Spinal cord (tissue), 10 donors: ENCODE measurements at places on chromosomes 4 and X.

DNA sequence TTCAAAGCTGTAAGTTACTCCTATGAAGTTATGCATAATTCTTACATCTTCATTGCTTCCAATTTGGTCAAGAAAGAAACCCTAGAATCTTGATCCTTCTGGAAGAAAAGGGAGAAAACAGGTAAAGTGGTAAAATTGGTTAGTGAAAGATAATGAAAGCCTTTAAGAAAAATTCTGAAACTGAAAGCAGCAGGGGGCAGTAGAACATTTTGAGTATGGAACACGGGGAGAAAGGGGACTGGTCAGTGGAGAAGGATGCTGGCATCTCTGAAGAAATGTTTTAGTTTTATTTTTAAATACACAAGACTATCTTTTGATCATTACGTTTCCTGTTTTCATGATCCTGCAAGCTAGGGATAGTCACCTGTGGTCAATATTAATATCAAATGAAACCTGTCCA, 54.3 kb downstream of the SLIT2 start:
- H3K36me3 ChIP-seq: no peaks in the 10 kb centered on the region
- no peak overlapping the region for H3K27ac ChIP-seq
- H3K4me3 ChIP-seq: no peak overlapping the region
- DNase-seq: peak; percentile 37
- no peaks in the 10 kb centered on the region for H3K4me1 ChIP-seq
- H3K27me3 ChIP-seq: no peaks in the 10 kb centered on the region

DNA sequence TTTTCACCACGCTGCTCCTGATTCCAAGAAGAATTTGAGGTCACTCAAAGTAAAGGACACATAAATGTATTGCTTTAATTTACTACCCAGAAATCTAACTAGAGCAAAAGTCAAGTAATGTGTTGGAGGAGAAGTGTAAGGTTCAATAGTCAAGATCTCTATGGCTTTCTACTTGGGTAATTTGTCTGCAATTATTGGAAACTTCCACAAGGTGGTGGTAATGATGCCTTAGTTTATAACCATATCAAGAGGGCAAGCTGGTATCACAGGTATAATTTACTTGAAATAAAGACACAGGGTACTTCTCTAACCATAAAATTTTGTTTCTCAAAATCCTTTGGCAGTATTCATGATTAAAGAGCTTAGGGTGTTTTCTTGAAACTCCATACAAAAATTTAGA, 10.2 kb upstream of the GRIA3 start:
- no peaks in the 10 kb centered on the region for H3K36me3 ChIP-seq
- no peak overlapping the region for H3K4me3 ChIP-seq
- H3K4me1 ChIP-seq: no peaks in the 10 kb centered on the region
- no peak for DNase-seq
- no peaks in the 10 kb centered on the region for H3K27me3 ChIP-seq

GRCh38 chrX:68440442-68440841, 7.1 kb upstream of the OPHN1 start:
- no peaks in the 10 kb centered on the region for H3K4me1 ChIP-seq
- no peaks in the 10 kb centered on the region for H3K27me3 ChIP-seq
- H3K36me3 ChIP-seq: no peaks in the 10 kb centered on the region

DNA sequence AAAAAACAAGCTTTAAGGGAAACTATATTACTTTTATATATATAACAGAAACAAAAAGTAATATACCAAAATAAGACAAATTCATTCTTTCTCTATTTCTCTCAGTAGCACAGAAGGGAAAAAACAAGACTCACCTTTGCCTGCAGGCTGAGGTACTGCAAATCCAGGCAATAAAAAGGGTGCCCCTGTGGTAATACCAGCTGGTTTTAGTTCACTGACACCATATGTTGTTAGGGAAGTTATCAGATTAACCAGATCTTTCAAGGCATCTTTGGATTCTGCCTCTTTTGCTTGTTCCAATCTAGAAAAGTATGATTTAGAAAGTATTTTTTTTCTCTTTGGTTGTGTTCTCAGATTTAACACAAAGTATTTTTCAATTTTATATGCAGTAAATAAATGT, 139.8 kb downstream of the WDFY3 start:
- H3K27ac ChIP-seq: no peak overlapping the region
- no peaks in the 10 kb centered on the region for H3K27me3 ChIP-seq
- no peak overlapping the region for H3K4me3 ChIP-seq
- H3K36me3 ChIP-seq: peaks cover 7% of the 10 kb centered on the region
- no peaks in the 10 kb centered on the region for H3K4me1 ChIP-seq
- DNase-seq: no peak

DNA sequence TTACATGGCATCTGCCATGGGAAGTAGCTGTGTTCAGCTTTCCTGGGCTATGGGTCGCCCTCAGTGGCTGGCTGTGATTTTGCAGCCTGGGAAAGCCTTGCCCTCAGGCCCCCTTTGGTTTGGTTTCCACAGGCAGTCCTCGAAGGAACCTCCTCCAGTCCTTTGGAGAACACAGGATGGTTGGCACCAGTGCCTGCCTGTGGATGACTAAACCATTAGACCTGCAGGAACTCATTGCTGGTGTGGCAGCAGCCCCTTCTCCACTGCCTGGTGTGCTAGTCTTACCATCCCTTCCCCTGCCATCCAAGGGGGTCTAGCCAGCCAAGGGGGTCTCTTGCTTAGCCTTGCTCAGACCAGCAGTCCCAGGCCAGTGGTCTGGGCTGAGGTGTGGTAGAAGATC, 71.4 kb upstream of the PJA1 start:
- H3K4me1 ChIP-seq: peaks cover 27% of the 10 kb centered on the region
- H3K27ac ChIP-seq: no peak overlapping the region
- no peaks in the 10 kb centered on the region for H3K27me3 ChIP-seq
- DNase-seq: no peak

- no peak overlapping the region for H3K4me3 ChIP-seq
- no peaks in the 10 kb centered on the region for H3K4me1 ChIP-seq
- no peaks in the 10 kb centered on the region for H3K27me3 ChIP-seq
- peaks cover 3% of the 10 kb centered on the region for H3K36me3 ChIP-seq
Measured at GRCh38 chr4:41982716-41983115, 1.2 kb downstream of the DCAF4L1 start.

DNA sequence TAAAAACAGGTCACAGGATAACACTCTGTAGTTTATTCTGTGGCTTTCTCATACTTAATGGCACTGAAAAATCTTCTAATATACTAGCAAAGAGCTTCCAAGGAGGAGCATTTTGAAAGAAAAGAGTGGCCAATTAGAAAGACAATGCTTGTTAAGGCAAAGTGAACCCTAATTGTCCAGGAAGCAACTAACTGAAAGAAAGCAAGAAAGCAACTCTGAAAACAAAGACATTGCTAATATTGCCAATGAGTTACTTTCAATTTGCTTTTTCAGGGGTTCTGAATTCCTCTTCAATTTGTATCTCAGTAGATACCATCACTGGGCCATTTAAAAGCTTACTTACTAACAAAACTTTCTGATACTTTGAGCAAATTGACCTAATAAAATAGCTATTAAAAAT, 78.5 kb upstream of the MTNR1A start:
- no peak for DNase-seq
- H3K36me3 ChIP-seq: peaks cover 15% of the 10 kb centered on the region
- no peaks in the 10 kb centered on the region for H3K4me1 ChIP-seq
- no peak overlapping the region for H3K27ac ChIP-seq
- H3K27me3 ChIP-seq: no peaks in the 10 kb centered on the region

DNA sequence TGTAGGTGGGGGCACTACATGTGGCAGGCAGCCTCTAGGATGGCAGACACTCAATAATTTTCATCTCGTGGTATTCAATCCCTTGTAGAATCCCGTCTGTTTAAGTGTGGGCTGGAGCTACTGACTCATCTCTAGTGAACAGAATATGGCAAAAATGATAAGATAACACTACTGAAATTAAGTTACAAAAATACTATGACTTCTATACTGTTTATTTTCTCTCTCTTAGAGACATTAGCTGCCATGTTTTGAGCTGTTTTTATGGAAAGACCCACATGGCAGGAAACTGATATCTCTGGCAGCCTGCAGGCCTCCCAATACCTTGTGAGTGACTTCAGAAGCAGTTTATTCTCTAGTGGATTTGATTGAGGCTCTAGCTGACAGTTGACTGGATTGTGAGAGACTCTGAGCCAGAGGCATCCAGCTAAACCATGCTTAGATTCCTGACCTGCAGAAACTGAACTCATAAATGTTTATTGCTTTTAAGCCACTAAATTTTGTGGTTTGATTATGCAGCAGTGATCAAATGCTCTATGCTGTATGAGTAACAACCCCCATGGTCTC, 298.8 kb upstream of the CTSO start:
- no peaks in the 10 kb centered on the region for H3K4me1 ChIP-seq
- no peaks in the 10 kb centered on the region for H3K36me3 ChIP-seq
- no peaks in the 10 kb centered on the region for H3K27me3 ChIP-seq
- no peak for DNase-seq

DNA sequence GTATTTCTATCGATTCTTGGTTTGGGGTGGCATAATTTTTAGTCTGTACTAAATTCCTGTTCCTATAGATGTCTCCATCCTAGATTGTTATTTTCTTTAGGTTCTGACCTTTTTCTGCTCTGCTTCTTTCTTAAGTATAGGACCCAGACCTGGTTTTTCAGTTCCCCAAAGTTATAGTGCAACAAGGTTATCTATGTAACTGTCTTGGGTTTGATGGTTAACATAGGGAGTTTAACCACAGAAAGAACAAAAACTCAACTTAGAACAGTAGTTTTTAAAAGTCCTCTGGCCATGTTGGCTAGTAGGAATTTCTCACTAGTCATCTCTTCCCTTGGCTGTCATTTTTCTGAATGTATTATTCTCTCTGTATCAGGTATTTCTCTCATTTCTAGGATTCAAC, 38.8 kb upstream of the MAD2L1 start:
- H3K27me3 ChIP-seq: no peaks in the 10 kb centered on the region
- H3K4me1 ChIP-seq: no peaks in the 10 kb centered on the region
- H3K27ac ChIP-seq: no peak overlapping the region
- no peak overlapping the region for H3K4me3 ChIP-seq

DNA sequence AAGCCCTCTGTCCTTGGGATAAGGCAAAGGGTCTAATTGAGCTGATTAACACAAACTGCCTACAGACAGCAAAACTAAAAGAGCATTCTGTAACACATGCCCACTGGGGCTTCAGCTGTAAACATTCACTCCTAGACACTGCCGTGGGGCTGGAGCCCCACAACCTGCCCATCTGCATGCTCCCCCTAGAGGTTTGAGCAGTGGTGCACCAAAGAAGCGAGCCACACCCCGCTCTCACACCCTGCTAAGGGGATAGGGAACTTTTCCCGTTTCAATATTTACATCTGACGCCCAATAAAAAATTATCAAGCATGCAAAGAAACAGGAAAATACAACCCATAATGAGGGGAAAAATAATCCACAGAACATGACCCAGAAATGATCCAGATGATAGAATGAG, 46.9 kb upstream of the HSD17B10 start:
- H3K4me1 ChIP-seq: peaks cover 7% of the 10 kb centered on the region
- peaks cover 32% of the 10 kb centered on the region for H3K27me3 ChIP-seq
- no peak overlapping the region for H3K27ac ChIP-seq
- DNase-seq: no peak

GRCh38 chr4:3123181-3123671, 48.7 kb downstream of the HTT start:
- H3K36me3 ChIP-seq: peaks cover 39% of the 10 kb centered on the region
- H3K27ac ChIP-seq: no peak overlapping the region
- peaks cover 3% of the 10 kb centered on the region for H3K4me1 ChIP-seq
- H3K4me3 ChIP-seq: no peak overlapping the region
- H3K27me3 ChIP-seq: no peaks in the 10 kb centered on the region

DNA sequence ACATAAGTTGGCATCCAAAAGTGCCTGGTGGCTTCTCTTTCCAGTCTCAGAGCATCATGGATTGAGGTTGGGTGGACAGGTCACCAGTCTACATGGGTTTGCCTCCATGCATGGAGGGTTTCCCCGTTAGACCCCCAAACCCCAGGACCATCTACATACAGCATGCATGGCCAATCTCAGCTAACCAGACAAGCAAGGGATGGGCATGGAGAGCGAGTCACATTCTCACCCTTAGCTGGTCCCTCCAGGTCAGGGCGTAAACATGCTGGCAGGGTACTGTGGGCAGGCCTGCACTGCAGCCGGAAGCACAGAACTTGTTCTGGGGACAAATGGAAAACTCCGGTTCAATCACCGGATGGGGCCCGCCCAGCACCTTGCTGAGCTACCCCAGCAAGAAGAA, 37.3 kb downstream of the HCCS start:
- no peak for DNase-seq
- H3K4me1 ChIP-seq: peaks cover 5% of the 10 kb centered on the region
- H3K36me3 ChIP-seq: no peaks in the 10 kb centered on the region
- no peak overlapping the region for H3K4me3 ChIP-seq
- no peak overlapping the region for H3K27ac ChIP-seq

GRCh38 chrX:123847056-123847455, 12.8 kb upstream of the XIAP start:
- H3K27me3 ChIP-seq: no peaks in the 10 kb centered on the region
- no peak overlapping the region for H3K27ac ChIP-seq
- H3K4me3 ChIP-seq: no peak overlapping the region
- no peaks in the 10 kb centered on the region for H3K4me1 ChIP-seq
- no peaks in the 10 kb centered on the region for H3K36me3 ChIP-seq

GRCh38 chr4:98733601-98734000, 75.2 kb upstream of the TSPAN5 start:
- no peak for DNase-seq
- H3K4me1 ChIP-seq: no peaks in the 10 kb centered on the region
- no peaks in the 10 kb centered on the region for H3K27me3 ChIP-seq
- H3K27ac ChIP-seq: no peak overlapping the region

- H3K27ac ChIP-seq: no peak overlapping the region
- H3K4me1 ChIP-seq: no peaks in the 10 kb centered on the region
- H3K36me3 ChIP-seq: no peaks in the 10 kb centered on the region
- H3K27me3 ChIP-seq: peaks cover 9% of the 10 kb centered on the region
- DNase-seq: no peak
- H3K4me3 ChIP-seq: no peak overlapping the region
Measured at GRCh38 chrX:108165383-108166111, 74.0 kb downstream of the ATG4A start.

DNA sequence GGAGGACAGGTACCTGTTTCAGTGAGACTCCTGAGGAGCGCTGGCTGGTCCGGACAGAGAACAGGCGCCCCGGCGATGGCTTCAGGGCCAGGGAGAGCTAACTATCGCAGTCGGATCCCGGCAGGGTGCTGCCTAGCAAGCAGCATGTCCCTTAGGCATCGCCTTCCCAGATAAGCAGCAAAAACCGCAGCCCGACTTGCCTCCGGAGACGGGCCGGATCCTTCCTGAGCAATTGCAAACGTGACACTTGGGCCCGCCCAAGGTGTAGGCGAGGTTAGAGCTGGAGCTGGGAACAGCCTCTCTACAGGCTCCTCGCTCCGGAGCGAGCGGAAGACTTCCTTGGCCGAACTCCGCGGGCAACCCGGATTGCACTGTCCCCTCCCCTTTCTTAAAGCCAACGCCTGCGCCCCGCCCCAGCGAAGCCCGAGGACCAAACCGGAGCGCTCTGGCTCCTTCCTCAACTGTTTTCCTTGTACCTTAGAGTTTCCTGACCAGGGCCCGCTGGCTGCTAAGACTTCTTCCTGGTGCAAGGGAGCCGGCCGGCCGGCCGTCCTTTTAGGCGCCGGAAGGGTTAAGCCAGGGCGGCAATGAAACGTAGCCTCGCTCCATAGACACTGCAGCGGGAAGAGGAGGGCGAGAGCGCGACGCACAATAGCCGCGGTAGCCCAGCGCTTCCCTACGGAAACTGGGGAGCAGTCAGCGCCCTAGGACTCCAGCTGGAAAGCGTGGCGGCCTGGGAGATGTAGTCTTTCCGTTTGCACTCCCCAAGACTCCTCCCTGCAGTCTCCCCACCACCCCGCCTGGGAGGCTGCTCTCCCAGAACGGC, at the start of gene OPHN1:
TSS of gene OPHN1 (minus strand) at position 341 of the 826 bp plus-strand sequence. CDS start 475 bp downstream, outside the sequence.
- DNase-seq: peak; percentile 89
- H3K27me3 ChIP-seq: no peaks in the 10 kb centered on the region
- no peaks in the 10 kb centered on the region for H3K36me3 ChIP-seq
- H3K4me1 ChIP-seq: no peaks in the 10 kb centered on the region
- peak within 1 kb of the TSS; percentile 93 for H3K27ac ChIP-seq
